Activated CD8-positive, alpha-beta T cell treated with anti-CD3 and anti-CD28 coated beads for 36 hours (primary cell): ENCODE measurements at places on chromosomes 5 and 9. TPM values are rescaled to one million over a fixed set of nuclear protein-coding genes. Genes with fewer than 3 reads are reported as not detected.
A peak's percentile ranks its signal among the peaks of the same experiment; 100 is the strongest.

Gene COL15A1
- 0.07 TPM for total RNA-seq

Gene FCN2
- not detected for total RNA-seq

Gene WDR38
- not detected for total RNA-seq

Gene ENG
- total RNA-seq = 15.0 TPM

Gene FREM1
- total RNA-seq = not detected

Gene KIF20A
- 50.7 TPM for total RNA-seq

Gene CDHR2
- total RNA-seq = 0.23 TPM

Gene SHOC1
- total RNA-seq = not detected

Gene PCDHA13
- not detected for total RNA-seq

GRCh38 chr9:121836366-121836885, 185.0 kb downstream of the DAB2IP start:
- no peak for DNase-seq

GRCh38 chr9:89462817-89463683, 34.9 kb downstream of the SEMA4D start:
- DNase-seq = no peak

GRCh38 chr9:101393135-101393534, 5.3 kb downstream of the MRPL50 start:
- DNase-seq = no peak

DNA sequence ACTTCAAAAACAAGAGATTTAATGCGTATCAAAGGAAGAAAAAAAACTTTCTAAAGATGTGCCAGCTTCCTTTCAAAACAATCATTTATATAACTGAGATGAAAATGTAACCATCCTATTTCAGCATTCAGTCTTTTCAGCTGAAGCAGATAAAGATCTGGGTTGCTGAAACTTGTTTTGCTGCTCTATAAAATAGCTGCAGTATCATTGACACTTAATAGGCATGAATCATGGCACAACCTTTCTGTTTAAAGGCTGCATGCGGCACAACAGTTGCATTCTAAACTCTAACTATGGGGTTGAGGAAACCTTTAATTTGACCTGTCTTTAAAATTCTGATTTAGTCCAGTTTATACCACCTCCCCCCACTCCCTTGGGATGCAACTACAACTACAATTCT, 196.7 kb downstream of the MPDZ start:
- no peak for DNase-seq

DNA sequence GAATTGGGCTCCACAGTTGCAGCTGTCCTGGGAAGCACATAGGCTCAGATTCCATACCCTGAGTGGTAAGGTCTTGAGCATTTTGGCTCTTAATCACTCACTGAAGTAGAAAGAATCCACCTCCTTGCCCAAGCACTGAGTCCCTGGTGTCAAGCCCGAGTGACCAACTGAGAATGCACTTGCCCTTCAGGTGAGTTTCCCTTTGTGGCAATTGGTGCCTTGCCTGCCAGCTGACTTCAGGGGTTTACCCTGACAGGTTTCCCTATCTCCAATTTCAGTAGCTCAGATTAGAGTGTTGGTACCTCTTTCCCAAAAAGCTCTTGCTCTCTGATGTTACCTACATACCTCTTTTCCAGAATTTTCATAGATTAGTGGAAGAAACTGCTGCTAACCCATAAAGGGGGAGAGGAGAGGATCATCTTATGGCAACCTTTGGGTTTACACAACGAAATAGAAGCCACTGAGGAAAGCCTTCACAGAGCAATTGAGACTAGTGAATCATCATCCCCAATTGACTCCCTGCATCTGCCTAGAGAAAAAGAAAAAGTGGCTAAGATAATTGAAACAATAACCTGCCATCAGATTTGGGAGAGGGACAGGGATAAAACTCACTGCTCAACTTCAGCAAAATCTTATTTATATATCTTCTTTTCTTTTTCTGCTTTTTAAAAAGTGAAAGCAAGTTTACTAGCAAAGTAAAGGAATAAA, 48.6 kb downstream of the CCL28 start:
- DNase-seq = no peak

GRCh38 chr5:25713259-25713658, 1068.5 kb upstream of the CDH10 start:
- DNase-seq = no peak

DNA sequence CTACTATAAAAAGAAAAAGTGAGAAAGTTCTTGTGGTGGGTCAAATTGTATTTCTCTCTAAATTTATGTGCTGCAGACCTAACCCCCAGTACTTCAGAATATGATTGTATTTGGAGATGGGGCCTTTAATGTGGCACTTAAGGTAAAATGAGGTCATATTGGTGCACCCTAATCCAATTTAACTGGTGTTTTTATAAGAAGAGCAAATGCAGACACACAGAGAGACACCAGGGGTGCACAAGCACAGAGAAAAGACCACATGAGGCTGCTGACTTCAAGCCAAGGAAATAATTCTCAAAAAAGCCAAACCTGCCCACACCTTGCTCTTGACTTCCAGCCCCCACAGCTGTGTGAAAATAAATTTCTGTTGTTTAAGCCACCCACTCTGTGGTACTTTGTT, 80.2 kb upstream of the HTR4 start:
- DNase-seq = no peak

GRCh38 chr5:10573487-10574145, 9.7 kb downstream of the ANKRD33B start:
- no peak for DNase-seq

- no peak for DNase-seq
These were observed 49.9 kb downstream of the ISL1 start for GRCh38 chr5:51433052-51433710.

- DNase-seq = no peak
These were observed 22.3 kb downstream of the ATPSCKMT start for GRCh38 chr5:10227379-10227778.

DNA sequence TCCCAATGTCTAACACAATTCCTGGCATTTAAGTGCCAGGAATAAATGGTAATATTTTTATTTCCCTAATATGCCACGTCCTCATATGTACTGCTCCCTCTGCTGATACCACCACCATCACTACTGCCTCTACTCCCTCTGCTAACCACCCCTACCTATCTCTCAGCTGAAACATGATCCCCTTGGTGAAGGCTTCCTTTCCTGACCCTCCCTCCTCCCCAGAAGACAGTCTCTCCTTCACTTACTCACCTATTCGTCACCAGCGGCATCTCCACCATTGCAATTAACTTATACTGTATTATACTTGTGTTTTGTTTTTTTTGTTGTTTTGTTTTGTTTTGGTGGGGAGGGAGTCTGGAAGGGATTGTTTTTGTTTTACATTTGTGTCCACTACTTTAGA, 4.8 kb downstream of the DENND1A start:
- no peak for DNase-seq

DNA sequence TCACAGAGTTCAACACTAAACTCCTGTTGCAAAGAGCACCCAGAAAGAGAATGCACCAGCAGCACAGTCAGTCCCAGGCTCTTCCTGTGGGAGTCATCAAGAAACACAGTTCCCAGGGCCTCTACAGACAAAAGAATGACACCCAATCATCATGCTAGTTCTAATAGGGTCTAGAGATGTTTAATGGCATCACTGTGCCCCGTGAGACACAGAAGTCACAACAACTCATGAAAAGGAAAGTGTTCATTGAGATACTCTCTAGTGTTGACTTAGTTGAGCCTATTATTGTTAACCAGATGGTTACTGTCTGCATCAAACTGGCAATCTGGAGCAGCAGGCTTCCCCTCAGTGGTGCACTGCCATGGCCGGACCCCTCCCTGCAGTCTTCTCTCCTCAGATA, 1.6 kb downstream of the KLHL3 start:
- DNase-seq = no peak

- DNase-seq = no peak
These were observed 61.5 kb downstream of the MAMDC2 start for GRCh38 chr9:70105147-70105546.

GRCh38 chr5:6115852-6116251, 262.5 kb downstream of the MED10 start:
- DNase-seq = no peak

GRCh38 chr5:51384281-51384840, 1.1 kb downstream of the ISL1 start:
- no peak for DNase-seq

- DNase-seq = no peak
These were observed 360.8 kb downstream of the HCN1 start for GRCh38 chr5:45335346-45335745.

GRCh38 chr9:136081113-136081825, 13.8 kb downstream of the NACC2 start:
- no peak for DNase-seq

GRCh38 chr5:55900068-55900467, 48.9 kb downstream of the IL31RA start:
- DNase-seq = no peak

- DNase-seq = peak; percentile 14
These were observed 1.2 kb downstream of the GALT start for GRCh38 chr9:34647651-34648050.
